ENCODE measurements at places on chromosomes 6 and 20.

DNA sequence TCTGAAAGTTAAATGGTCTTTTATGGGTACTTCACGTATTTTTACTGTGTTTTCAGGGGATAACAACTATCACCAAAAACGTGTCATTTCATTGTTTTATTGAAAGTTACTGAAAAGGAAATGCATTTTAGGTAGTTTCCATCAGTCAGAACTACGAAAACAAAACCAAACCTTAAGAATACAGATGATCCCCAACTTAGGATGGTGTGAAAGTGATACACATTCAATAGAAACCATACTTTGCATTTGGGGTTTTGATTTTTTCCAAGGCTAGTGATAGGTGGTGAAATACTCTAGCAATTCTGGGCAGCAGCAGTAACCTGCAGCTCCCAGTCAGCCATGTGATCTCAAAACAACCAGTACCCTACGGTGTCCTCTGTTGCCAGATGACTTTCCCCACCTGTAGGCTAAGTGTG lies 25.9 kb upstream of the EFHC1 start:
- peak; percentile 71 for DNase-seq

- DNase-seq, result no peak
These were observed 57.8 kb downstream of the GMPR start for GRCh38 chr6:16296061-16296670.

DNA sequence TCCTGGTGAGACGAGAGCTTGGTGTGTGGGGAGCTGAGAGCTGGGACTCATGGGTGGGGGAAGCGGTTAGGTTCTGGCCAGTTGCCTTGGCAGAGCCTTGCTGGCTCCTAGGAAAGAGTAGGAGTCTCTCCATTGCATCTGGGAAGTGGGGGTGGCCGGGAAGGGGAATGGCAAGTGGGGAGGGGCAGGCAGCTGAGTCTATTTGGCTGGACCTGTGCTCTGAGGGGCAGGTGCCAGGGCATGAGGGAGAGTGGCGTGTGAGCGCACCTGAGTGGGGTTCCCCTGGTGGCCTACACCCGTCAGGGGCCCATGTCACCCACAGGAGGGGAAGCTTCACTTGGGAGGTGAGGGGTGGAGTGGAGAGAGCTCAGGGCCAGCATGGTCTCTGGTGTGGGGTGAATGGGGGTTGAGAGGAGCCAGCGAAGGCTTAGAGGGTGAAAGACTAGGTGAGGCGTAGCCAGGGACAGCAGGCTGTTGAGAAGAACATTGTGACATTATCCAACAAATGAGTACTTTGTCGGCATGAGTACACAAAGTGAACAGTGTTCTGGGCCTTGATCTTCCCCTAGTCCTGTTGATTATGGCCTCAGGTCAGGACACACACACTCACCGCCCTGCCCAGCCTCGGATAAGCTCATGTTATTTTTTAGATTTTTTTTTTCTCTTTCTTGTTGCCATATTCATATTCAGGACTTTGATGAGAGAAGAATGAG lies 59.8 kb downstream of the FAM120B start:
- DNase-seq, result no peak

DNA sequence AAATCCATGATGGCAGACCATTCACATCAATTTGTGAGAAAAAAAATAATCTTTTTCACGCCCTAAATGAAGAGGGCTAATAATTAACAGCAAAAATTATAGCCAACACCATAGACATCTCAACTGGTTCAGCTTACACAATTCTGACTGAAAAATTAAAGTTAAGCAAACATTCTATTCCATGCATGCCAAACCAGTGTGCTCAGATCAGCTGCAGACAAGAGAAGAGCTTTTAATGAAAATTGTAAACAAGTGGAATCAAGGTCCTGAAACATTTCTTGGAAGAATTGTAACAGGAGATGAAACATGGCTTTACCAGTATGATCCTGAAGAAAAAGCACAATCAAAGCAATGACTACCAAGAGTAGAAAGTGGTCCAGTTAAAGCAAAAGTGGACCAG lies 710.4 kb downstream of the EPHA7 start:
- DNase-seq, result no peak

DNA sequence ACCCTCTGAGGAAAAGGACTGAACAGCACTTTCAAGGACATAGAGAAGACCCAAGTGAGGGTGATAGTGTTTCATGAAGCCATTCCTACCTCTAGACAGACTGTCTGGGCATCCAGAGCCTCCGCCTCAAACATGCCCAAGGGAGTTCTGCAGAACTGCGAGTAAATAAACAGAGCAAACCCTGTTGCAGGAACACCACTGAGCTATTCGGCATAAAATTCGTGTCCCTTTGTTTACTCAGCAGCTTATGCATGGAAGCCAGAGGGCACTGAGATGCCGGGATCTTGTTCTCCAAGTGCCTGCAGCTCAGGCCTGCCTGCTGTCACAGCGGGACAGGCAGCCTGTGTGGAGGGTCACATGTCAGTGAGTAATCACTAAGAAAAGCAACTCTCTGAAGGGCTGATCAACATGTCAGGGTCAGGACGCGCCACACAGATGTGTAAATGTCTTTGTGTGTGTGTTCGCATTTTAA lies 164.9 kb upstream of the HEY2 start:
- DNase-seq, result no peak

- DNase-seq, result no peak
These were observed 4.9 kb downstream of the BMP6 start for GRCh38 chr6:7730784-7731227.

DNA sequence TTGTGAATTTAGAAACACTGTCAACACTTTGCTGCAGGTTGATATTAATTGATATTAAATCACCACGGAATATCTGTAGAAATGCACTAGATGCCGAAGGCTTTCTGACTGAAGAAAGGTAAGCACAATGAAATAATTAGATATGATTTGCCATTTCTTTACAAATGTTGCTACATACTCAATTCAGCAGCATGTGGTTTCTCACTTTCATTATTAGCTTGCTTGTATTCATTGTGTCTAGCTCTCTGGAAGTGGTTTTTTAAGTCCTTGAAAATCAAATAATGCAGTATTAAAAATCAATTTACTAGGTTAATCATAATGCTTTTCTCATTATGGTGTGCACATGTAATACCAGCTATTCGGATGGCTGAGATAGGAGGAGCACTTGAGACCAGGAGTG lies 231.3 kb upstream of the MARCKS start:
- DNase-seq, result peak; percentile 60

- DNase-seq, result no peak
These were observed 203.0 kb upstream of the TBX18 start for GRCh38 chr6:84967389-84967788.

DNA sequence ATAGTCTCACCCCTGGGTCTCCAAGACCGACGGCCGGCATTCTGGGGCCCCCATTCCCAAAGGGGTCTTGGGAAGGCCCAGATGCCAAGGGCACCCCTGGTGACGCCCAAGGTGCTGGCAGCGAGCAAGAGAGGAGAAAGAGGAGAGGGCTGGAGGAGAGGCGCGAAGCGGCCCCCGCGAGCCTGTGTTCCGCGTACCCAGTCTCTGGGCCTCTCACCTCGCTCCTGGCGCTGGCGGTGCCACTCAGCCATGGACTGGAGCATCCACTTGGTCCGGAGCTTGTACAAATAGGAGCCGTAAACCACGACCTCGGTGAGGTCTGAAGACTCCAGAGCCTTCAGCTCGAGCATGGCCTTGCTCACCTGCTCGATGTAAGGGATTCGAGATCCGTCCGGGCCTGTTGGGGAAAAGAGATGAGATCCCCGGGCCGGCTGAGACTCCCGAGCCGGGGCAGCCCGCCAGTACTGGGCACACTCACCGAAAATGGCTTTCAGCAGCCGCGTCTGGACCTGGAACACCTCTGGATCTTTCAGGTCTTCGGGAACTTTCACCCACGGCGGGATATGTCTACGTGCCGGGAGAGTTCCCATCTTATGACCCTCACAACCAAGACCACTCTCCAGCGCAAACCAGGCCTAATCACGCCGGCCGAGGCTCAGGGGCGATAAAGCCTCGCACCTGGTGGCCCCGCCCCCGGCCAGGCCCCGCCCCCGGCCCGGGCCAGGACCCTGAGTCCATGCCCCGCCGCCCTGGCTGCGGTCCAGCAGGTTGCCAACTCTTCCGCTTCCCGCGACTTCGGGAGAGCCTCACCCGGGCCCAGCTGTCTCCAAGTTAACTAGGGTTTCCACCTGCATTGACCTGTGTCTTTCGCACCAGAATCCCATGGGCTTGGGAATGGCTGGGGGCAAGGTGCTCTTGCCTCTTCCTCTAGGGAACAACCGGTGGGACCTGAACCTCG lies at the start of gene DPPA5:
Gene DPPA5, minus strand, starts transcription at position 641 of the 958 bp plus-strand sequence. Its CDS starts 51 bp downstream, at position 590.
- DNase-seq, result no peak

DNA sequence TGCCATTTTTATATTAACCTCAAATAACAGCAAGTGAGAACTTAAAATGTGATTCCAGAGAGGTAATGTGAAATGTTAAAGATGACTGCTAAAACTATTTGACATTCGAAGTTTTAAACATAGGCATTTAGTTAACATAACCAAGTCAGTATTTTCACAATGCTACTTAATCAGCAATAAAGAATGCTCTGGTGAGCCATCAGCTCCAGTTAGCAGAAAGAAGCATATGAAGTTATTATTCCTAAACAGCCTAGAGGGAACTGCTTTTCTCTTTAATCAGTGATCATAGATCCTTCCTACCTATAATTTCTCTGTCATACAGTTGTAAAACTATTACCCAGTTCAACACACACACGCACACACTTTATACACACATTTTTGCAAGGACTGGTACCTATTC lies 60.1 kb downstream of the MMS22L start:
- no peak for DNase-seq

GRCh38 chr6:64000818-64001491 lies 365.4 kb downstream of the PHF3 start:
- DNase-seq, result no peak

DNA sequence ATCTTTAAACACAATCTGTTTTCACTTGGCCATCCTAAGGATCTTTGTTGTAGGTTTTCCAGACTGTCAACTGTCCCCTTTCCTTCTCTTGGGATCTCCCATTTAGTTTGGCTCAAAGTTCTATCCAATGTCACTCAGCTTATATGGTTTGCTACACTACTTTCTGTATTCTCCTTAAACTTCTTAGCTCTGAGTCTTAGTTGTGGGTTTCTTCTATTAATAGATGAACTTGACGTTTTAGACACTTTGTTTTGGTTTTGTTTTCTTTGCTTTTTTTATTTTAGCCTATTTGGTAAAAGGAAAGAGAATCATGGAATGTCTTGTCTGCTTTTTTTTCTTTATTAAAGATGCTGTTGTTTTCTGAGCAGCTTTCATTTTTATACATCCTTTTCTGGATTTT lies 11.4 kb downstream of the RMND1 start:
- DNase-seq, result no peak

DNA sequence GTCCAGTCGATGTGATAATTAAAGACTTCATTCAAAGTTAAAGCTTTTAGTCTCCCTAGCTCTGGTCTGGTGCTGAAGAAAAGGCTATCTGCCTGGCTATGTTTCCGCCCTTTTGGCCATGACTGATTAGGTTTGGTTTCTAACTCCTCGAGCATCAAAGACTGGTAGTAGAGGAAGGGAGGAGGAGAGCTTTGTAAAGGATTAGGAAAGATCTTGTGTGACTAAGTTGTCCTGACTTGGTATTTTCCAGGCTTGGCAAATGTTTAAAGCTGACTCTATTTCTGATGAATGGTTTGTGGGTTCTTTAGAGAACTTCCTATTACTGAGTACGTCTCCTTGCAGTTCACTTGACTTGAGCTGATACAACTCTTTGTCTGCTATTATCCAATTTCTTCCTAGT lies 312.9 kb downstream of the GJA1 start:
- no peak for DNase-seq

GRCh38 chr6:106975738-106976064 lies 1.2 kb upstream of the CD24 start:
- DNase-seq, result no peak

DNA sequence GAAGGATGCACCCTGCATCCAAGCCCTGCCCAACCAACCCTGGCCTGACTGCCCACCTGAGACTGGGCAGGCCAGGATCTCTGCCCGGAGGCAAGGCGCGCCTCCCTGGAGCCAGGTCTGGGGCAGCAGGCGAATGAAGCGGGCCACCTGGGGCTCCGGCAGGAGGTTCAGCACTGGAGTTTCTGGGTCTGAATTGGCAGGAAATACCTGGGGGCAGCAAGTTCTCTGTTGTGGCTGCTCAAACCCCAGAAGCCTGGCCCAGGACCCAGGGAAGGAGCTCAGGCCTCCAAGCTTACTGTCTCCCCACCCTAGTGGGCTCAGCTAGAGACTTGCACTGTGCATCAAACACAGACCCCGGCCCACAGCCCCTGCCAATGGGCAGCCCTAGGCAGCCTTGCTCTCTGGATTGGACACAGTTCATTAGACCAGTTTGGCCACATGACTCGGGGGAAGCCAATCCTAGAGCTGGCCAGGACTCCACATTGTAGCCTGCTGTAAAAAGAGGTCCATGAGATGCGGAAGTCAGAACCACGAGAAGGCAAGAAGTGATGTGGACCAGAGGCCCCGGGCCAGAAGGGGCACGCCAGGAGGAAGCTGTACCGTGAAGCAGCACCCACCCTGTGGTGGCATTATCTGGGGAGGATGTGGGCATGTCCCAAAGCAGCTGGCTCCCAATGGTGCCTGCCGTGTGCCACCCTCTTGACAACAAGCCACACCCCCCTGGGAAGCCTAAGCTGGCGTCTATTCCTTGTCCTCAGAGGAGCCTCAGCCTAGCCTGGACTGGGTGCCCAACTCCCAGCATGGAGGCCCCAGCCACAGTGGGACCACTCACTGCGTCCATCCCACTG lies 3.1 kb downstream of the CPXM1 start:
- no peak for DNase-seq

- DNase-seq, result no peak
These were observed 6.0 kb downstream of the NOX3 start for GRCh38 chr6:155449450-155450239.

DNA sequence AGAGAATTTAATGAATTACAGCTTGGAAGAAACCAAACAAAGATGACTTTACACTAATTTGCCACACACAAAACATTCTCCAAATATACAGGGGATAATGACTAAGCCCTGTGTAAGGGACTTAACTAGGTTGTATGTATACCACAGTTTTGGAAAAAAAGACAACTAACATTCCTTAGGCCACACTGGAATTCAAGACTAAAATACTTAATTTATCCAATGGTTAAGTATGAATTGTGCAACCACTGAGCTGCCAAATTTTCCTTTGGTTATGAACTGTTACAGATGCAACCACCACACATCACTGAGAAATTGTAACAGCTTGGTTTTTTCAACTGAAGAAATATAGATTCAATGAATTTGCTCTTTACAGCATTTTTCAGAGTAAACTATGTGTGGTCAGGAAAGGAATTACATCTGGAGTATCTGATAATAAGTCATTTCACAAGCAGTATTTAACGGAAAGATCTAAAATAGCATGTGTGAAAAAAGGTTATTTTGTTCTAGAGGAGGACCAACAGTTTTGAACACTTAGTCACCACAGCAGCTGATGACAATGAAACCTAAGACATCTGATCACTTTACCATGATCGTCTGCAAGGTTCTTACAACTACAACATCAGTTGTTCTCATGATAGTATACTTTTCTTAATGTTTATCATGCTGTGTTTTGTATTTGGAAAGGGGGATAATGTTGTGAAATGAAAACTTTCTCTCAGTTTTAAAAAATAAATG lies 318.8 kb downstream of the BCKDHB start:
- DNase-seq, result no peak

GRCh38 chr20:25318471-25319240 lies 70.8 kb downstream of the PYGB start:
- no peak for DNase-seq

GRCh38 chr6:131724114-131724513 lies 13.3 kb upstream of the CTAGE9 start:
- peak; percentile 4 for DNase-seq

- no peak for DNase-seq
These were observed 6.2 kb upstream of the BANF2 start for GRCh38 chr20:17693444-17694001.

- no peak for DNase-seq
These were observed 11.8 kb upstream of the HBS1L start for GRCh38 chr6:135066397-135066796.

All from activated CD4-positive, alpha-beta T cell treated with anti-CD3 and anti-CD28 coated beads, Interleukin-10, Interleukin-2, amounts not matched to agents 100 ng/mL and 50 ng/mL, durations not matched to agents 16 hours and 8 hours (primary cell).